ENCODE measurements at places on chromosomes 12 and 14. TPM values are rescaled to one million over a fixed set of nuclear protein-coding genes. Genes with fewer than 3 reads are reported as not detected.

KRT83 gene
- not detected for total RNA-seq

- no peaks in the 10 kb centered on the region for H3K36me3 ChIP-seq
- no peaks in the 10 kb centered on the region for H3K27me3 ChIP-seq
- H3K4me3 ChIP-seq, result no peak overlapping the region
- H3K4me1 ChIP-seq, result peaks cover 6% of the 10 kb centered on the region
- no peak overlapping the region for H3K27ac ChIP-seq
- DNase-seq, result no peak
Observed at GRCh38 chr12:1212526-1212925, 221.5 kb downstream of the ERC1 start.

LYZ gene
- 70.6 TPM for total RNA-seq

GRCh38 chr14:28676479-28676878, 90.1 kb upstream of the FOXG1 start:
- no peak overlapping the region for H3K4me3 ChIP-seq
- H3K27ac ChIP-seq, result no peak overlapping the region
- no peaks in the 10 kb centered on the region for H3K27me3 ChIP-seq
- no peaks in the 10 kb centered on the region for H3K36me3 ChIP-seq
- no peaks in the 10 kb centered on the region for H3K4me1 ChIP-seq

GRCh38 chr12:304805-305204, 42.2 kb upstream of the SLC6A13 start:
- no peaks in the 10 kb centered on the region for H3K4me1 ChIP-seq
- no peak for DNase-seq
- no peak overlapping the region for H3K27ac ChIP-seq
- H3K4me3 ChIP-seq, result no peak overlapping the region
- H3K27me3 ChIP-seq, result no peaks in the 10 kb centered on the region

DNA sequence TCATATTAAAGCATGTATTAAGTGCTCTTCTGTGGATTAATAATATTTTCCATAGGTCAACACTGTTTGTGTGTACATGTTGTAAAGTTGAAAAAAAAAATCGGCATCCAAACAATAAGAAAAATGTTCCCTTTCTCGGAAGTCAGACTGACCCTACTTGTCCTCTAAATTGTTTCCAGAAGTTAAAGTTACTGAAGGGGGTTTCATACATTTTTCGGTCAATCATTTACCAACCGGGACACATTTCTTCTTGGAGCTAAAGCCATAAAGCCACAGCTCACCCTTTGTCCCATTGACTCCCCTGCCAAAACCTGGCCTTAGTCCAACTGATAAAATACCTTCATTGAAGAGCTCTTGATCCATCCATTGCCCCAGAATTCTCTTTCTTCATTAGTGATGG, 230.0 kb downstream of the ANO2 start:
- no peak overlapping the region for H3K4me3 ChIP-seq
- no peak overlapping the region for H3K27ac ChIP-seq
- peaks cover 23% of the 10 kb centered on the region for H3K4me1 ChIP-seq

CAPZA3 gene
- not detected for total RNA-seq

DNA sequence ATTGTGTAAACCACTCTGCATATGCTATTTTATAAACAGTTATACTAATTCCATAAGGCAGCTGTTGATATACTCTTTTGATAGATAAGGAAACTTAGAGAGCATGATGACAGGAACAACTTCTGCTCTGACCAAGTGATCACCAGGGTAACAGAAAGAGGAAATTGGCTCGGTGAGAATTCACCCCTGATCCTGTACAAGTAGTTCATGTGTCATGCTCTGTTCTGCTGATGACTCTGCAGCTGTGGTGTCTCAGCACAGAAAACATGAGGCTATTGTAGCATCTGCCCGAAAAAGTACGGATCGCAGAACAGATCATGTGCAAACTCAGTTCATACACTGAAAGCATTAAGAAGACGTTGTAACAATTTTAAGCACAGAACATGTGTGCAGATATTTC, 345.0 kb downstream of the LRIG3 start:
- no peak overlapping the region for H3K27ac ChIP-seq
- DNase-seq, result peak; percentile 73
- H3K4me3 ChIP-seq, result no peak overlapping the region
- H3K4me1 ChIP-seq, result no peaks in the 10 kb centered on the region

DLST gene
- 71.3 TPM for total RNA-seq

GRCh38 chr12:57340104-57340503, 89.1 kb upstream of the STAC3 start:
- peak overlapping the region; percentile 50 for H3K27ac ChIP-seq
- peaks cover 18% of the 10 kb centered on the region for H3K4me1 ChIP-seq
- H3K27me3 ChIP-seq, result no peaks in the 10 kb centered on the region
- no peak overlapping the region for H3K4me3 ChIP-seq
- peak; percentile 82 for DNase-seq
- no peaks in the 10 kb centered on the region for H3K36me3 ChIP-seq

TMEM119 gene
- total RNA-seq, result 11.6 TPM

DIO3 gene
- total RNA-seq, result 0.55 TPM

RASAL1 gene
- not detected for total RNA-seq

DNA sequence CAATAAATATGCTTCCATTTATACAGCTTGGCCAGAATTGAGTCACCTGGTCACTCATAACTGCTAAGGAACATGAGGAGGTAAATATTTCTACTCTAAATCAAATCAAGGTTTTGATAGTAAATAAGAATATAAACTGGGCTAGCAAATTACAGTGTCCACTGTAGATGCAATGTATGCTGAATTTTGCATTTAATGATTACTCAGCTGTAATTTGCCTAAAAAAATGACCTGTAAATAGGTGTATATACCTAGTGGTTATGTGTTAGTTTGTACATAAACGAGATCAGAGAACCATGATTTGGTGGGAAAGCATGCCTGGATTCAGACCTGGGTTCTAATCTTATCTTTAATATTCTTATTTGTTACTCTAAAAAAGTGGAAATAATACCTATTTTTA, 76.6 kb upstream of the CNTN1 start:
- no peaks in the 10 kb centered on the region for H3K36me3 ChIP-seq
- H3K27me3 ChIP-seq, result no peaks in the 10 kb centered on the region
- H3K4me1 ChIP-seq, result no peaks in the 10 kb centered on the region
- no peak overlapping the region for H3K4me3 ChIP-seq
- no peak for DNase-seq

DNA sequence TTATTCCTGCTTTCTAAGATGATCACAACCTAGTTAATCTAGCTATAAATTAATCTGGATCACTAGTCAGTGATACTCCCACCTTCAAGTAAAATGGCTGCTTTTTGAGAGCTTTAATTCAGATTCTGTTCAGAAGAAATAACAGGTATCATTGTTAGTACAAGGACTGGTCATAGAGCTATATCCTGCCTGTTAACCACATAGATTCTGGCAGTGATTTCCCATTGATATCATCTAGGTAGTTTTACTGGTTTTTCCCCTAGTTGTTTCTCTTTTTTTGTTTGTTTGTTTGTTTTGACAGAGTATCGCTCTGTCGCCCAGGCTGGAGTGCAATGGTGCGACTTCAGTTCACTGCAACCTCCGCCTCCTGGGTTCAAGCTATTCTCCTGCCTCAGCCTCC, 39.0 kb upstream of the HIF1A start:
- no peak overlapping the region for H3K4me3 ChIP-seq
- no peaks in the 10 kb centered on the region for H3K27me3 ChIP-seq
- no peaks in the 10 kb centered on the region for H3K36me3 ChIP-seq

LBHD2 gene
- not detected for total RNA-seq

GRCh38 chr14:103923863-103924262, 4.4 kb upstream of the TDRD9 start:
- no peak overlapping the region for H3K27ac ChIP-seq
- no peaks in the 10 kb centered on the region for H3K36me3 ChIP-seq
- peaks cover 22% of the 10 kb centered on the region for H3K4me1 ChIP-seq
- DNase-seq, result no peak
- H3K4me3 ChIP-seq, result no peak overlapping the region

MGAT2 gene
- total RNA-seq, result 17.7 TPM

MDP1 gene
- 22.4 TPM for total RNA-seq

- no peak overlapping the region for H3K27ac ChIP-seq
- no peaks in the 10 kb centered on the region for H3K27me3 ChIP-seq
- no peaks in the 10 kb centered on the region for H3K4me1 ChIP-seq
- no peaks in the 10 kb centered on the region for H3K36me3 ChIP-seq
- DNase-seq, result no peak
Observed at GRCh38 chr12:133236144-133236543, 467 bp upstream of the ANHX start.

- no peaks in the 10 kb centered on the region for H3K4me1 ChIP-seq
- H3K4me3 ChIP-seq, result no peak overlapping the region
- no peaks in the 10 kb centered on the region for H3K27me3 ChIP-seq
- peak overlapping the region; percentile 56 for H3K27ac ChIP-seq
- peaks cover 76% of the 10 kb centered on the region for H3K36me3 ChIP-seq
Observed at GRCh38 chr12:123399255-123399617, 15.3 kb downstream of the KMT5A start.

PLEKHG7 gene
- total RNA-seq, result not detected

GRCh38 chr12:110058875-110059615, 10.7 kb upstream of the C12orf76 start:
- H3K27me3 ChIP-seq, result no peaks in the 10 kb centered on the region
- H3K27ac ChIP-seq, result no peak overlapping the region
- no peaks in the 10 kb centered on the region for H3K36me3 ChIP-seq
- H3K4me3 ChIP-seq, result no peak overlapping the region

CCDC177 gene
- not detected for total RNA-seq

GRCh38 chr12:84131076-84131475, 781.5 kb downstream of the SLC6A15 start:
- no peaks in the 10 kb centered on the region for H3K27me3 ChIP-seq
- no peak overlapping the region for H3K4me3 ChIP-seq
- no peak for DNase-seq
- no peak overlapping the region for H3K27ac ChIP-seq
- H3K36me3 ChIP-seq, result no peaks in the 10 kb centered on the region
- H3K4me1 ChIP-seq, result no peaks in the 10 kb centered on the region

NINJ2 gene
- total RNA-seq, result 2.0 TPM

OASL gene
- total RNA-seq, result under 0.01 TPM

DNA sequence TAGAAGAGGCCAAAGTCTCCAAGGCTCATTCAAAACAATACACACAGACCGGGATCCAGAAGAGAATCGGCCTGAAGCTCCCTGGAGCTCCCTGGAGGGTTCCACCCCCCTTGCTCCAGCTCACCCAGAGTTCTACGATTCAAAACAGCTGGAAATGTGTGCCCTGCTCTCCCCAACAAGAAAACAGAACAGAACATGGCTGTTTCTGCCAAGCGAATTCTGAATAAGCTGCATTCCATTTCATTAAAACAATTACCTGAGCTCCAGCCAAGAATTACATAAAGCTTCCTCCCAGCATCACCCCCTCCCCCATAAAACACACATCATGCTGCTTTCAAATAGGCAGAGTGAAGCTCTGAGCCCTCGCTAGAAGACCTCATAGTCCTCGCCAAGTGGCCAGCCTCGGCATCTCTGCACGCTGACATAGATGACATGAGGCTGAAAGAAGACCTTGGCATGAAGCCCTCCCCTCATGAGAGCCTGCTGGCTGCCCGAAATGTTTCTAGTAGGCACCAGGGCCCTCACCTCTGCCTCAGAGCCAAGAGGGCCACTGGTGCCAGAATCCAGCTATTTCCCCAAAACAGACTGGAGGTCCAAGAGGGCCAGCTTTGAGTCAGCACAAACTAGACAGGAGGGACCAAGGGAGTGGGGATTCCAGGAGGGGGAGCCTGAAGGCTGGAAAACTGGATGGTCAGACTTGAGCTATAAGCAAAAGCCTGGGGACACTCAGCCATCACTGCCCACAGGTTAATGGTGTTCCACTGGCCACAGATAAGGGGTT, 8.3 kb downstream of the PXN start:
- H3K4me3 ChIP-seq, result peak overlapping the region; percentile 8
- peak; percentile 83 for DNase-seq
- H3K27me3 ChIP-seq, result no peaks in the 10 kb centered on the region
- peaks cover 97% of the 10 kb centered on the region for H3K4me1 ChIP-seq

IRAK3 gene
- 9.4 TPM for total RNA-seq

ZNF385A gene
- 12.8 TPM for total RNA-seq

All from sigmoid colon (tissue), 7 donors.